ENCODE measurements at places on chromosomes 3 and 15. TPM values are rescaled to one million over a fixed set of nuclear protein-coding genes. Genes with fewer than 3 reads are reported as not detected.

DPP8 gene
- 65.6 TPM for total RNA-seq

THSD4 gene
- total RNA-seq, result 75.1 TPM

BCHE gene
- 174 TPM for total RNA-seq

C2CD4A gene
- total RNA-seq, result 0.11 TPM

GUCA1C gene
- total RNA-seq, result not detected

ZBTB11 gene
- total RNA-seq, result 41.1 TPM

GATA2 gene
- 19.2 TPM for total RNA-seq

ALDH1A3 gene
- 11.2 TPM for total RNA-seq

ISL2 gene
- 1.5 TPM for total RNA-seq

PPP1R14D gene
- not detected for total RNA-seq

GFM1 gene
- 63.1 TPM for total RNA-seq

GOLGA8T gene
- total RNA-seq, result 0.37 TPM

NRG4 gene
- 6.1 TPM for total RNA-seq

NLGN1 gene
- 51.8 TPM for total RNA-seq

TERC gene
- total RNA-seq, result 108 TPM

SETD5 gene
- total RNA-seq, result 119 TPM

ZCWPW2 gene
- total RNA-seq, result 4.6 TPM

CAND2 gene
- 10.7 TPM for total RNA-seq

DPPA4 gene
- total RNA-seq, result 0.16 TPM

ZMAT3 gene
- 13.5 TPM for total RNA-seq

USF3 gene
- total RNA-seq, result 15.1 TPM

ADAMTS9 gene
- 120 TPM for total RNA-seq
